ENCODE measurements at places on chromosomes 7 and 10. TPM values are rescaled to one million over a fixed set of nuclear protein-coding genes. Genes with fewer than 3 reads are reported as not detected.

Gene PRKCQ
- 0.07 TPM for total RNA-seq

Gene GPR15LG
- not detected for total RNA-seq

Gene HOXA11
- total RNA-seq: 4.0 TPM

Gene PILRB
- total RNA-seq: 18.6 TPM

Gene BICC1
- not detected for total RNA-seq

Gene C7orf57
- 0.15 TPM for total RNA-seq

Gene CUZD1
- total RNA-seq: 1.5 TPM

Gene COL1A2
- 6.7 TPM for total RNA-seq

Gene SPDYE16
- not detected for total RNA-seq

Gene ARL3
- 5.1 TPM for total RNA-seq

Gene CYP3A7
- not detected for total RNA-seq

Gene ZNF488
- 0.07 TPM for total RNA-seq

Gene CHST3
- 12.9 TPM for total RNA-seq

Gene NEBL
- total RNA-seq: 7.6 TPM

Gene GJD4
- not detected for total RNA-seq

Gene EGFR
- total RNA-seq: 3.5 TPM

Gene ELMO1
- 13.6 TPM for total RNA-seq
